Heart right ventricle (tissue), 16 donors: ENCODE measurements at places on chromosomes 2 and 18. TPM values are rescaled to one million over a fixed set of nuclear protein-coding genes. Genes with fewer than 3 reads are reported as not detected.

GRCh38 chr18:31920277-31920676 lies 22.7 kb downstream of the TRAPPC8 start:
- no peak for DNase-seq

DNA sequence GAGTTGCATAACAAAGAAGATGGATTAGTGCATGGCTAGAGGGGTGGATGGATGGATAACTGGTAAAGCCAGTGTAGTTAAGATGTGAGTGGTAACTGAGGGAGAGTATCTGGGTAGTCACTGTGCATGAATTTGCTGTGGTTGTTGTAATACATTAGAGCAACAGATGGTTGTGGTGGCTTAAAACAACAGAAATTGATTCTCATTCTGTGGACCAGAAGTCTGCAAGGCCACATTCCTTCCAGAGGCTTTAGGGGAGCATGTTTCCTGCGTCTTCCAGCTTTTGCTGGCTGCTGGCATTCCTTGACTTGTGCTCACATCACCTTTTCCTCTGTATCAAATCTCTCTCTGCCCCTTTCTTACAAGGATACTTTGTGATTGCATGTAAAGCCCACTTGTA lies 155.4 kb downstream of the ASB1 start:
- no peak for DNase-seq

CNTNAP5 gene
- not detected for polyA plus RNA-seq

GRCh38 chr18:46152436-46152807 lies 48.2 kb downstream of the HAUS1 start:
- peak; percentile 52 for DNase-seq

PAIP2B gene
- 7.2 TPM for polyA plus RNA-seq
